ENCODE measurements at places on chromosomes 16 and 17.
A peak's percentile ranks its signal among the peaks of the same experiment; 100 is the strongest.

DNA sequence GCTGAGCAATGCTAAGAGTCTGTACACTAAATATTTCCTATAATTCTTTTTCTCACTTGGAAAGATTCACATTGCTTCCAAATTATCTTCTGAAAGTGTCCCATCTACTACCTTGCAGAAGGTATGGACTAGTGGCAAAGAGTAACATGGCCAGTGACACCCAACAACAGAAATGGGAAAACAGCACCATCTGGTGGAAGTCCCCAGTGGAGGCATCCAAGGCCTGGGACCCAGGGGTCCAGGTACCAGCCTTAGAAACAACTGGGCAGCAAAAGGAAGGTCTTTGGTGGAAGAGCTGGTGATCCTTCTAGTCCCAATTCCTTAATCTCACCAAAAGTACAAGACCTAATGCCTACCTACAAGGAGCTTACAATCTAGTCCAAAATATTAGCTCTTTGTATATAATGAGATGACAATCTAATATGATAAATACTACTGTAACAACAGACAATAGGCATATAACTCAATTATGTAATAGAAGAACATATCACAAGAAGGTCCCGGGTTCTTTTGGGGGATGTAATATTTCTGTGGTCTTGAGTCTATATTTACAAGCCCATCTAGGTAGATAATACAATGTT, 55.3 kb downstream of the SKAP1 start:
- no peak for DNase-seq

GRCh38 chr17:58248955-58249269, 10.5 kb downstream of the LPO start:
- no peak for DNase-seq

- no peak for DNase-seq
Observed at GRCh38 chr16:1285669-1286512, 23.5 kb upstream of the UBE2I start.

- DNase-seq, result no peak
Observed at GRCh38 chr17:18250259-18250658, 8.3 kb downstream of the FLII start.

DNA sequence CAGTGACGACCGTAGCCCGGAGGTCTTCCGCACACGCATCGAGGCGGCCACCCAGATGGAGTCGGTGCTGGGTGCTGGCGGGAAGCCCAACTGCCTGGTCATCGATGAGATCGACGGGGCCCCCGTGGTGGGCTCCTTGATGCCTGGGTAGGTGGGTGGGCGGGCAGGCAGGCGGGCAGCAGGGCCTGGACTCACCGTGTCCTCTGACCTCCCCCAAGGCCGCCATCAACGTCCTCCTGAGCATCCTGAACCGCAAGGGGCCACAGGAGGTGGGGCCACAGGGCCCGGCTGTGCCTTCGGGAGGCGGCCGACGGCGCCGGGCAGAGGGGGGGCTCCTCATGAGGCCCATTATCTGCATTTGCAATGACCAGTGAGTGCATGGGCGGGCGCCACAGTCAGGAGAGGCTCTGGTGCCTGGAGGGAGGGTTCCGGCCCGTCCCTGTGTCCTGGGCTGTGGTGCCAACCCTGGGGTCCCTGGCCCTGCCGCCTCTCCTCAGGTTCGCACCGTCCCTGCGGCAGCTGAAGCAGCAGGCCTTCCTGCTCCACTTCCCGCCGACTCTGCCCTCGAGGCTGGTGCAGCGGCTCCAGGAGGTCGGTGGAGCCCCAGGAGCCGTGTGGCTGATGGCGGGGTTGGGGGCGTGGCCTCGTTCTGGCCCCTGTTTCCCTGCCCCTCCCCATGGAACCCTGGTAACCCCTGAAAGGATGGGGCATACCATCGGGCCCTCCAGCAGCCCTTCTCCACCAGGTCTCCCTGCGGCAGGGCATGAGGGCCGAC, 4.0 kb downstream of the CHTF18 start:
- DNase-seq, result no peak

DNA sequence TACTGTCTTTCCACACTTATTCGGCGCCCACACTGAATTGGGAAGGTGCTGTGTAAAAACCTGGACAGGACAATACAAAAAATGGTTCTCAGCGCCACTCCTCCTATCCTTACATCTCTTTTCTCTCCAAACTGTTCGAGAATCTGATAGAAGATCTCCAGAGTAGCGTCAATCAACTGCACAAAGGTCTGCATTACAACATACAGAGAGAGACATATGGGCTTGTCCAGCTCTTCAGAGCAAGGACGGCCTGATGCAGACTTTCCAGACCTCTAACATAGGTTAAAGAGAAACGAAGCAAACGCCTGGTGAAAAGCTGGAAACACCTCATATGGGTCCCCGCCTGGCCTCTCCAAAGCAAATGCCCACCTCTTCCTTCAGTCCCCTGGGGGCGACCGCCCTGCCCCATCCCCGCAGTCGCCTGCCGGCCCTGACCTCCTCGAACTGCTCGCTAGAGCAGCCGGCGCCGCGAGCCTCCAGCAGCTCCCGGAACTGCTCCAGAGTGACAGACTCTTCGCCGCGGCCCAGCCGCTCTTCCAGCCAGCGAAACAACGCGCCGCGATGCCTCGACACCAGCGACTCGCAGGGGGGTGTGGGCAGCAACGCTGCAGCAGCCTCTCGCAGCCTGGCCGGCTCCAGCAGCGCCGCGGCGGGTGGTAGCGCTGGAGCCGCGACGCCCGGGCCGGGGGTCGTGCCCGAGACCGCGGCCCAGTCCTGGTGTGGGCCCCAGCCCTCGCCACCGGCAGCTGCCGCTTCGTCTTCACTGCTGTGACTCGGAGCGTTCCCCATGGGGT, 526 bp downstream of the ZZEF1 start:
- DNase-seq, result peak; percentile 30

- no peak for DNase-seq
Observed at GRCh38 chr17:44828919-44829522, 1.1 kb downstream of the GJC1 start.

GRCh38 chr17:2390199-2390836, 10.5 kb downstream of the MNT start:
- no peak for DNase-seq

DNA sequence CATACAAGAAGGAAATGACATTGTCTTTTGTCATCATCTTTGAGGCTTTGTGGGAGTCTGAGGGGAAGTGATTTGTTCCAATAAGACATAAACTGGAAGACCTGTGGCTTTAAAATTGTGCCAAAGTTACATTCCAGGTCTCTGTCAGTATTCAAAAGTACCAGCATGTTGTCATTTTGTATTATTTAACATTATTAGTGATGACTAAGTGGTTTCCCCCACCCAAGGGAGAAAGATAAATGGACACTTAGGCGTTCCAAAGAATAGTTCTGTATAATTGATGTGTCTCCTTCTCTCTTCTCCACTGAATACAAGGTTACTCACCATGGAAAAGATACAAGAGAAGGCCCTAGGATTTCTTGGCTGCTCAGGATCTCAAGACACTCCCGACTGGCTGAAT, 3.8 kb downstream of the CFAP97D1 start:
- DNase-seq, result no peak

DNA sequence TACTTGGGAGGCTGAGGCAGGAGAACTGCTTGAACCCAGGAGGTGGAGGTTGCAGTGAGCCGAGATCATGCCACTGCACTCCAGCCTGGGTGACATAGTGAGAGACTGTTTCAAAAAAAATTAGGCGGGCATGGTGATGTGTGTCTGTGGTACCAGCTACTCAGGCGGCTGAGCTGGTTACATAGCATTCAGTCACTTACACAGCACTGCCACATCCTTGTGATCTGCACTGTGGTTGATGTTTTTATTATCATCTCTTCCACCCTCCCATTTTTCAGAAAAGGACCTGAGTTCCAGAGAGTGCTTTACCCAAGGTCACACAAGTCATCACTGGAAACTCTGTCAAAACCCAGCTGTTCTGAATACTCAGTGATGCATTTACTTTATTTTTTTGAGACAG, 14.8 kb upstream of the KPNB1 start:
- no peak for DNase-seq

GRCh38 chr17:50194934-50195865, 6.2 kb downstream of the COL1A1 start:
- DNase-seq, result no peak
